Mesenteric fat pad (tissue), 1 donor: ENCODE measurements at places on chromosomes 3 and 15.

- no peak for DNase-seq
Observed at GRCh38 chr3:167559924-167560323, 86.1 kb upstream of the SERPINI2 start.

GRCh38 chr3:171374260-171374659 is 85.9 kb downstream of the TNIK start:
- no peak for DNase-seq

GRCh38 chr3:120090422-120090821 is 3.8 kb downstream of the GSK3B start:
- no peak for DNase-seq

- DNase-seq = peak; percentile 67
Observed at GRCh38 chr15:70160267-70160666, 62.5 kb upstream of the TLE3 start.

GRCh38 chr3:11323813-11324212 is 51.6 kb downstream of the ATG7 start:
- no peak for DNase-seq

DNA sequence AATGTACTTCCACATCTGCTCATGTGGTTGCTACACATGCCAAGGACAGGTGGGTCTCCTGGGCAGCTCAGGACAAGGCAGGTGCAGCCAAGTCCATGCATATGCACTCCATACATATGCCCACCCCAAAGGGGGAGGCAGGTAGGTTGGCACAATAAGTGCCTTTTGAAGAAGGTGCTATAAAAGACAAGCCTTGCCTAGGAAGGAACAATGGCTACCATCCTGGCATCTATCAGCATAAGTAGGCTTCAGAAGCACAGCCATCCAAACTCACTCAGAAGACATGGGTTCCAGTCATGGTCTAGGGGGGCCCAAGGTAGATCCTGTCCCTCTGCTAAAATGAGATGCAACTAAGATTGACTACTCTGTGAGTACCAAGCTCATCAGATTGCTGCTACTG is 34.6 kb downstream of the NBEAL2 start:
- DNase-seq = no peak

- DNase-seq = no peak
Observed at GRCh38 chr3:59751606-59752005, 701.8 kb upstream of the CFAP20DC start.

DNA sequence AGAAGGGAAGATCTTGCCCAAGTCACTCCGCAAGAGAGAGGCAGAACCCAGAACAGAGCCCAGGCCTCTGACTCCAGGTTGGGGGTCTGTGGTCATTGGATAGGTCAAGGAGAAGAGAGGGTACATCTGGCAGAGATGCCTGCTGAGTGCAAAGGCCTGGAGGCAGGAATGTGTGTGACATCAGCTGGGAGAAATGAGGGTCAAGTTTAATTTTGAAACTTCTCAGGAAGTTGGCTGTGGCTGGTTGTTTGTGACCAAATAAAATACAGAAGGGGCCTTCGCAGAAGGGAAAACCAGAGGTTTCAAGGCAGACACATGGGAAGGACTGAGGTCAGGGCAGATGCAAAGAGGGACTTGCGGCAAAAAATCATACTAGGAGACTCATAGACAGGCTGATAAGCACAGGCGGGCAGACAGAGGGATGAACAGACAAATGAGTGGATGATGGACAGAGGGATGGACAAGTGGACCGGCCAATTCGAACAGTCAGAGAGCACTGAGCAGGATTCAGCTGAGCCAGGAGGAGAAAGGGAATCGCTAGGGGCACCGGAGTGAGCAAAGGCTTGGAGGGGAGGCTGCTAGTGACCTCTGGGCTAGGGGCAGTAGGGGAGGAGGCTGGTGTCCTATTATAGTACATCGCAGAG is 28.8 kb upstream of the CACNA2D2 start:
- no peak for DNase-seq

GRCh38 chr3:13613343-13614190 is 64.6 kb downstream of the FBLN2 start:
- DNase-seq = no peak

DNA sequence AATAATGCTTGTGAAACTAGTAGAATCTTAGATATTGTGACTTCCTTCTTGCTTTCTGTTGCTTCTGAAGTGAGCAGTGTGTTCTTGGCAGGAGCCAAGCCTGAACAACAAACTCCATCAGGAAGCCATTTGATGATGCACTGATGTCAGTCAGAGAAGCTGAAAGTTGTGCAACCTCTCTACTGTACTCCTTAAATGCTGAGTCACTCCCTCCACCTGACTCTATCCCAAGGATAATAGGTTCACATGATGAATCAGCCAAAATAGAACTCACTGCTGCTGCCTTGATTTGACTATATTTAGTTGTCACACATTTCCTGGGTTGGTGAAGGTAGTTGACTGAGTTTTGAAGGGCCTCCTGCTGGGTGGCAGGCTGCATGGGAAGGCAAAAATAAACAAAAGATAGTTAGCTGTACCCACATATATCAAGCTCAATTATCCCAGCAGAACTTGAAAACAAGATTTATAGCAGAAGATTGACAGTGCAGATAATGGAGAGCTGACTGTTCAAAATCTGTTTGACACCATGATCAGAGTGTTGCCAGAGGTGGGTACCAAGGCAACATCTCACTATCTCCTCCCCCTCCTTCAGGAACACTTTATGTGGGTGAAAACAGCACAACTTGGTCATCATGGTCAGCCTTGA is 328.4 kb upstream of the DPH6 start:
- no peak for DNase-seq

DNA sequence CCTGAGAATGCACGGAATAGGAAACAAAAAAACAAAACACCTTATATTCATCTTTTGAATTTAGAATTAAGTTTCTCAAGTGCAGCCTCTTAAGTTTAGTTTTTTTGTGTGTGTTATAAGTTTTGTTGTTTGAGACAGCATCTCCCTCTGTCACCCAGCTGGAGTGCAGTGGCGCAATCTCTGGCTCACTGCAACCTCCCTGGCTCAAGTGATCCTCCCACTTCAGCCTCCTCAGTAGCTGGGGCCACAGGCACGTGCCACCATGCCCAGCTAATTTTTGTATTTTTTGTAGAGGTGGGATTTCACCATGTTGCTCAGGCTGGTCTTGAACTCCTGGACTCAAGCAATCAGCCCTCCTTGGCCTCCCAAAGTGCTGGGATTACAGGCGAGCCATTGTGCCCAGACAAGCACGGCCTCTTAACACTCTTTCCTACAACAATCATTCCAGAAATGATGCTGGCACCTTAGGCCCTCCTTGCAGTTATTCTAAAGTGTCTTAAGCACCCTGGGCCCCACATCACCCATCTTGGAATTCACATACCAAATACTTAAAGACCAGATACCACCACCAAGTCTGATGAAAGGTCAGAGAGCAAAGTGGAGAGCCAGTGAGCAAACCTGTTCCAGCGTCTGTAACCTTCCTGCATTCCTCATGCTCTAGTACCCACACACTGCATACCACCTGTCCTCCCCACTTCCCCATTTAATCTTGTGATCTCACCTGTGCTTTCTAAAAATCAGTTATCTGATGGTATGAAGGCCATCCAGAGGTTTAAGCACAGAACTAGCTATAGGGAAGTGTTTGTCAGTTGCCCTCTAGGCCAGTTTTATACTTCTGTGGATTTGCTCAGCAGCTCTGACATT is 6.9 kb upstream of the SPG11 start:
- DNase-seq = no peak

DNA sequence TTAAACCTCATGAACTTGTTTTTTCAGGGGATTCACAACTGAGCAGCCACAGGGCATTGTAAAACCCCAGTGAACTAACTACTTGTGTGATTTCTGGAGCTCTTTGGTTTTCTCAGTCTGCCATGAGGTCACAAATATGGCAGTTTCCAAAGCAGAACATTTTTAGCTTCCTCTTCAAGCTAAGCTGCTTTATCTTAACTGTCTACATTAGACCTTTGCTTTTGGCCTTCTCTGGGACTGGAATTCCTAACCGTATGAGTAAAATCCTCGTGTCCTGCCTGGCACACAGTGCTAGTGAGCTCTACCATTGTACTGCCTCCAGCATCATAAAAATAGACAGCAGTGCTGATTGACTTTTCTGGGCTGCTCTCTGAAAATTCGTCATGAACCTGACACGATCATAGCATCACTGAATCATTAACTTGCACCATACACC is 22.1 kb downstream of the CDIN1 start:
- DNase-seq = no peak

- no peak for DNase-seq
Observed at GRCh38 chr3:14324224-14324944, 78.0 kb upstream of the SLC6A6 start.

DNA sequence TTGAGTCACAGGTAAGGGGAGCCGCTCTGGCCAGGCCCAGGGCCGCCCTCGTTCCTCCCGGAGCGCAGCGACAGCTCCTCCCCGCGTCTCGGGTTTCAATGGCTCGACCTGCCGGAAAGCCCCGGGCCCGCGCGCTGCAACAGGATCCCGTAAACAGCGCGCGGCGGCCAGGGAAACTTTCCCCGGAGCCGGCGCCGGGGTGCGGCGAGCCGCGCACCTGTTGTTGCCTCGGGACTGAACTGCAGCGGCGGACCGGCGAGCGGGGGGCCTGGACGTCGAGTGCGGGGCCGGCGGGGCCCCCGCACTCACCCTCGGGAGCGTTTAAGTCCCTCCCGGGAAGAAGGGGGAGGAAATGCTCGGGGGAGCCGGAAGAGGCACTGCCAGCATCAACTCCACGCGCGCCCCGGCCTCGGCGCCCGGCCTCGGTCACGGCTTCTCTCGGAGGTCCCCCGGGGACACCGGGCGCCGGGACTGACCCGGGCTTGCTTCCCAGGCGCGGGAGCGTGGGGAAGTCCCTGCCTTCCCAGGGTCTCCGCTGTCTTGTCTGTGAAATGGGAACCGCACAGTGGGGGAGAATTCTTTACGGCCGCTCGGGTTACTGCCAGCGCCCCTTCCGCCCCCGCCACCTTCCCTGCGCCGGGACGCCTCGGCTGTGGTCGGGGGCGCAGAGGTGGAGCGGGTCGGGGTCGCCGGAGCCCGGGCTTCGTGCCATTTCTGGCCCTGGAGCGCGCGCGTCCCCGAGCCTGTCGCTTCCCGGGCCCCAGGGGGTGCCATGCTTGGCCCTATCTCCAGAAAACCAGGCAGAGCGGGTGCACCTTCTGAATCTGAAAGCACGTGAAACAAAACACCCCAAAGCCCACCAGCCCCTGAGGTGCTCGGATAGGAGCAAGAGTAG is 7.5 kb upstream of the PGPEP1L start:
- DNase-seq = peak; percentile 78

GRCh38 chr15:50484781-50485180 is 60.6 kb downstream of the USP8 start:
- no peak for DNase-seq

DNA sequence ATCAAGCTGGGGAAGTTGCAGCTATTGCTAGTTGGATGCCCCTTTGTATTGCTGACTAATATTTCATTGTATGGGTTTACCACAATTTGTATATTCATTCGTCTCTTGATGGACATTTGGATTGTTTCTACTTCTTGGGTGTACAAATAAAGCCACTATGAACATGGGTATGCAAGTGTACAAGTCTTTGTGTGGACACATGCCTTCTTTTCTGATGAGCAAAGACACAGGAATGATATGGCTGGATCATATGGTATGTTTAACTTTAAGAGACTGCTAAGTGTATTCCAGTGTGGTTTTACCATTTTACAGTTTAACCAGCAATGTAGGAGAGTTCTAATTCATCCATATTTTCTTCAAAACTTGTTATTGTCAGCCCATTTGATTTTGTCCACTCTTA is 32.2 kb downstream of the NECTIN3 start:
- no peak for DNase-seq

- no peak for DNase-seq
Observed at GRCh38 chr15:66294157-66294931, 976 bp downstream of the DIS3L start.

DNA sequence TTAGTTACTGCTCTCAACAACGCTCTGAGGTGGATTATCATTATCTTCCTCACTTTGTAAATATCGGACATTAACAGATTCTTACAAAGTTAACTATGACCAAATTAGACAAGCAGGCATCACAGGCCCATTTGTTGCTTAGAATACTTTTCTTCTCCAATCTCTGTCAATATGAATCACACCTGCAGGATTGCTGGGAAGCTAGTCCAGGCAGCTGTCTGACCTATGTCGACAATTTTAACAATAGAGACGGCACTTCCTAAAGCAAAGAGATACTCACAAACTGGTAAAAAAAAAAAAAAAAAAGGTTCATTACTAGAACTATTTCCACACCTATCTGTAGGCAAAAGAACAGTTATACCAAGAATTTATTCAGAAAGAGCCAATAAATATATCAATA is 85.3 kb downstream of the DPH6 start:
- DNase-seq = no peak

- DNase-seq = no peak
Observed at GRCh38 chr3:120052225-120052624, 42.0 kb downstream of the GSK3B start.

DNA sequence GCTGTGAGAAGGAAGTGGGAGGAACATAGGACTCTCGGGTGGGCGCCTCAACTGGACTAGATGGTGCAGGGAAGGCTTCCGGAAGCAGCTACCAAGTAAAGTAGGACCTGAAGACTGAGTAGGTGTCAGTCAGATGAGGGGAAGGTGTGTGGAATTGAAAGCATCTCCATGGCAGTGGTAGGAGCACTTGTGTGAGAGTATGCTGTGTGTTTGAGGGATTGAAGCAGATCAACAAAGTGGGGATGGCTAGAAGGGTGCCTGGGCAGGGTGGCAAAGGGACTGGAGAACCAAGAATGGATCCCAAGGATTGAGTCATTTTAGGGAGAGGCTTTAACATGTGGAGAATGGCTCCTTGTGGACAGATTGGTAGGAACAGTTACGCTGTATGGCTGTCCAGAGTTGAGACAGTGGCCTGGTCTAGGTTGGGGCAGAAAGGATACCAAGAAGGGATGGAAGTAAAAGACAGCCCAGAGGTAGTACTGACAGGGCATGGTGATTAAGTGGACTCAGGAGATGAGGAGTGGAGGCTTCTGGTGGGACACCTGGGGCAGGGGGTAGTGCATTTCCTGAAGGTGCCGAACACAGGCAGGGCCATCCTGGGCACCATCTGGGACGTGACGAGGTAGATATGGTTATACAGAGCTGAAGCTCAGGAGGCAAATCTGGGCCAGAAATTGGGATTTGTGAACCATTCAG is 1.5 kb downstream of the UQCC5 start:
- no peak for DNase-seq

DNA sequence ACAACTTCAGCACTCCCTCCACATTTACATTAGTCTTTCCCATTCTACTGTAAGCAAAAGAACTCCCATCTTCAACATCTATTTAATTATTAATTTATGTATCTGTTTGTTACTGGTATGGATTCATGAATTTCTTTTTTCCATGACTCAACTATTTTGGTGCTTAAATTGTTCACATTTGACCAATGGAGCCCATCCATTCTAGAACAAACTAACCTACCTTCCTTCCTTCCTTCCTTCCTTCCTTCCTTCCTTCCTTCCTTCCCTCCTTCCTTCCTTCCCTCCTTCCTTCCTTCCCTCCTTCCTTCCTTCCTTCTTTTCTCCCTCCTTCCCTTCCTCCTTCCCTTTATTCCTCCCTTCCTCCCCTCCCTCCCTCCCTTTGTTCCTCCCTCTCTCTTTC is 16.8 kb upstream of the MBNL1 start:
- no peak for DNase-seq
